ENCODE measurements at places on chromosomes 1 and 21.

DNA sequence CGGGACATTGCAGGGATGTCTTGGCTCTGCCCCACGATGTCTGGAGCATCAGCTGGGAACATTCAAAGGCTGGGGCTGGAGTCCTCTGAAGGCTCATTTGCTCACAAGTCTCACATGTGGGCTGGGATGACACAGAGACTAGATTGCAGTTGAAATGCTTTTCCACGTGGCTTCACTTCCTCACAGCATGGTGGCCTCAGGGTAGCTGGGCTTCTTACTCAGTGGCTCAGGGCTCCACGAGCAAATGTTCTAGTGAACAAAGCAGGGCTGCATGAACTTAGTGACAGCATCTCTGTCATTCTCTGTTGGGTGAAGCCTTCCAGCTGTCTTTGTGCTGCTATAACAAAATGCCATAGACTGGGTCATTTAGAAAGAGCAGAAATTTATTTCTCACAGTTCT is 247.0 kb upstream of the POU3F1 start:
- DNase-seq, result no peak

DNA sequence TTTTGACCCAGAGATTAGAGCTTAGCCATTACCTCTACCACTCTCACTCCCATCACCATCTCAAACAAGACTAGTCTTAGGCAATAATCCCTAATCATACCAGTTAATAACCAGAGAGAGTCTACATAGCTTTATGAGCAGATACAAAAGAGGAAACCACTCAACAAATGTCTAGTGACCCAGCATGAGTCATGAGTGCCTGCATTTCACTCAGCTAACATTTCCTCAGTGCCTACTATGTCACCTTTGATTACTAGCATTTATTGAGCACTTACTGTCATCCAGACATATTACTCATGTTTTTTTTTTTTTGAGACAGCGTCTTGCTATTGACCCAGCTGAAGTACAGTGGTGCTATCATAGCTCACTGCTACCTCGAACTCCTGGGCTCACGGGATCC is 35.9 kb upstream of the GALNT2 start:
- no peak for DNase-seq

GRCh38 chr1:154141240-154141639 is 13.6 kb downstream of the NUP210L start:
- no peak for DNase-seq

DNA sequence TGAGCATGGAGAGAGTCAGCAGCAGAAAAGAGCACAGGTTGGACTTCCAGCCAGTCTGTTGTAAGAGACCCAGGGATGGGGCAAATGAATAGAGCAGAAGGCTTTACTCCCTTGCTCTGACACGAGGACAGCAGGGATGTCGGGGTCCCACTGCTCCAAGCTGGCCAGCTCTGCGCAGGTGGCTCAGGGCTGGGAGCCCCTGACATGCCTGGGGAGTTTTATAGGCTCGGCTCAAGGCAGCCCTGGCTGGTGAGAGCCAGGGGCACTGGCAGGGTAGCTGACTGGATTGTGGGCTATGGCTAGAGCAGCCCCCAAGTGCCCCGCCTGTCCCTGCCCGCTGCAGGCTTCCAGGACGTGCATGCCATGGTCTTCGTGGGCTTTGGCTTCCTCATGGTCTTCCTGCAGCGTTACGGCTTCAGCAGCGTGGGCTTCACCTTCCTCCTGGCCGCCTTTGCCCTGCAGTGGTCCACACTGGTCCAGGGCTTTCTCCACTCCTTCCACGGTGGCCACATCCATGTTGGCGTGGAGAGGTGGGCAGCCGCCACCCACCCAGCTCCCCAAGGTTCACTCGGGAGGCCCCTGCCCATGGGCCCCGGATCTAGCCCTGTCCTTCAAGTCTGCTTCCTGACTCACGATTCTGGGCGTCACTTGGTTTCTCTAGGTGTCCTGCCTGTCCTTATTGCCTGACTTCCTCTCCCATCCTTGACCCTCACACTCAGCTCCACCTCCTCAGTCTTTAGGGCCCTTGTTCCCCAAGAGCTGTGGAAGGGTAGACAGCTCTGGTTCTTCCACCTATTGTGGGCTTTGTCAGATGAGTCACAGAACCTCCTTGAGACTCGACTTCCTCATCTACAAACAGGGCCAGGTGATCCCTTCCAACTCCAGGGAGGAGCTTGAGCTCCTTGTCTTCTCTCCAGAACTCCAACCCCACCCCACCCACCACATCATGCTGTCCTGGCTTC is 8.2 kb downstream of the RHBG start:
- DNase-seq, result no peak

DNA sequence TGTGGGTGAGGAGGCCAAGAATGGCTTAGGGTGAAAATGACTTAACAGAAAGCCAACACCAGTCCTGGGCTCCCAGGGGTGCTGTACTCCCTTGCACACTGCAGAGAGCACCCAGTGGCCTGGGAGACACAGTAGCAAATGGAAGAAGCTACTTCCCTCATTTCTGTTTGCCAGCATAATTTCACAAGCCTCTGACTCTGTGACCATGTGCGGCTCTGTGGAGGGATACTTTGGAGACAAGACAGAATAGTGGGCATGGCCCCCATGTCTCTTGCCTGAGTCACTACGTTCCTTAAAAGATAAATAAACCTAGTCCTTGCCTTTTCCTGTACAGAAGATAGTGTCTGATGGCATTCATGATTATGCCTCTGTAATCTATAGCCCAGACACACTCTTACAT is 38.1 kb downstream of the TRIM62 start:
- no peak for DNase-seq

GRCh38 chr1:99943223-99943794 is 26.5 kb upstream of the SLC35A3 start:
- DNase-seq, result no peak
